D721Med (cell line): ENCODE measurements at places on chromosomes 4 and X.

DNA sequence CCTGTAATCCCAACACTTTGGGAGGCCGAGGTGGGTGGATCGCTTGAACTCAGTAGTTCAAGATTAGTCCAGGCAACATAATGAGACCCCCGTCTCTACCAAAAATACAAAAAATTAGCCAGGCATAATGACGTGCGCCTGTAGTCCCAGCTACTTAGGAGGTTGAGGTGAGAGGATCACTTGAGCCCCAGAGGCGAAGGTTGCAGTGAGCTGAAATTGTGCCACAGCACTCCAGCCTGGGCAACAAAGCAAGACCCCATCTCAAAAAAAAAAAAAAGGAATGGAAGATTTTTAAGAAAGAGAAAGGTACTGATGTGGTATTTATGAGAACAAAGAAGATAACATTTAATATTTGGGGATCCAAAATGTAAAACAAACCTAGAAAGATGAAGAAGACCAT lies 27.0 kb upstream of the NMU start:
- DNase-seq, result no peak

DNA sequence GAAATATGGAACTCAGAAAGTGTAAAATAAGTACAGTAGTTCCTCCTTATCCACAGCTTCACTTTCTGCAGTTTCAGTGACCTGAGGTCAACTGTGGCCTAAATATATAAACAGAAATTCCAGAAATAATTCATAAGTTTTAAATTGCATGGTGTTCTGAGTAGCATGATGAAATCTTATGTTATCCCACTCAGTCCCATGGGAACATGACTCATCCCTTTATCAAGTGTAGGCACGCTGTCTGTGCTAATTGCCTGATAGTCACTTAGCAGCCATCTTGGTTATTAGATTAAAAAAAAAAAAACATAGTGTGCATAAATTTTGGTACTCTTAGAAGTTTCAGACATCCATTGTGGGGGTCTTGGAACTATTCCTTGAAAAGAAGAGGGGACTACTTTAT lies 983.4 kb upstream of the ADGRL3 start:
- DNase-seq, result no peak

DNA sequence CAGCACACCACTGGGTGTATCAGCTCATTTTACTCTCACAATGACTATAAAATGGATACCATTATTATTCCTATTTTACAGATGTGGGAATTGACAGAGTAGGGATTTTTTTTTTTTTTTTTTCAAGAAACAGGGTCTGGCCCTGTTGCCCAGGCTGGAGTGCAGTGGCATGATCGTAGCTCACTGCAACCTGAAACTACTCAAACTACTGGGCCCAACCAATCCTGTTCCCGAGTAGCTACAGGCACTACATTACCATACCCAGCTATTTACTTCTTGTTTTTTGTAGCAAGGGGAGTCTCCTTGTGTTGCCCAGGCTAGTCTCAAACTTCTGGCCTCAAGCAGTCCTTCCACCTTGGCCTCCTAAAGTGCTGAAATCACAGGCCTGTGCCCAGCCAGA lies 95.2 kb downstream of the LARP7 start:
- no peak for DNase-seq

DNA sequence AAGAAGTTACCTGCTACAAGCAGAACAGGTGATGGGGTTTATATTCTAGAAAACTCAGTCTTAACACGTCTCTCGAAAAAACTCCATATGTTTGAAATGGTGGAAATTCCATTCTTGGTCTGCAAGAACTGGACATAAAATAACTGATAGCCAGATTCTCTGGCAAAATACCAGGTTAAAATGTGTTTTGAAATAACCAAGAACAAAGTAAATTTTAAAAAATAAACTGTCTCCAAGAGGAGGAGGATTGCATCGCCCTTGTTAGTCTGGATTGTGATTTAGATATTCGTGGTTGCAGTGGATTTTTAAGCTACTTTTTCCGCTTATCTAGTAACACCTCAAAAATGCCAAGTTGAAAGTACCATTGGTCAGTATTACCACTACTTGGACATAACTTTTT lies 40.8 kb downstream of the CENPU start:
- DNase-seq, result no peak

DNA sequence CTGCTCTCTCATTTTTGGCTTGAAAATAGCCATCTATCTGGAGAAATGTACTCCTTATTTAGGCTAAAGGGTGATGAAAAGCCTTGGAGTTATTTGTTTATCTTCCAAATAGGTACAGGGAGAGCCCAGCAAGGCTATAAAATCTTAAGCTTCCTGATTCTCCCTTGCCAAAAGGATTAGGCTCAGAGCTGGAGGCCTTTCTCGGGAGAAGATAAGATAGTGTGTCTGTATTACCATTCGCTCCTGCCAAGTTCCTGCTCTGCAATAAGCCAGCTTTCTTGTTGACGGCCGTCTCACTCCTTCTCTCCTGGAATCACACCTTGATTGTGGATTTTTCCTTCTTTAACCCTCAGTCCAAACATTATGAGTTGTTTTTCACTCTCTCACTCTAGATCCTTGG lies 171.8 kb upstream of the TTC29 start:
- DNase-seq, result no peak

DNA sequence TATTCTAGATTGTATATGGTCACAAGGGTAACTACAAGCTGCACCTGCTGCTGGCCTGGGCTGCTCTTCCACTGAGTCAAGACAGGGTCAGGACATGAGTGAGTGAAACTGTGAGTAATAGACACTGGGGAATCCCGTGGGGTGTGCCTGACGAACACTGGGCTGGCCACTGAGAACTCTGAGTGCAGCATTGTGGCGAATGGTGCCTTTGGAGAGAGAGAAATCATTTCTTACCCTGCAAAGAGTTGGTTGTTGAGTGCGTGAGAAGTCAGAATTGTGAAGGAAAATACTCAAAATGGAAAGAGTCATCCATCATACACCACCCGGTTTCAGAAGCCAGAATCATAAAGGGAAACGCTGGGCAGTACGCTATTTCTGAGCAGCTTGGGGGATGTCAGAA lies 43.1 kb upstream of the LSM6 start:
- DNase-seq, result no peak

GRCh38 chr4:13483768-13484121 lies 395 bp downstream of the RAB28 start:
- DNase-seq, result no peak

DNA sequence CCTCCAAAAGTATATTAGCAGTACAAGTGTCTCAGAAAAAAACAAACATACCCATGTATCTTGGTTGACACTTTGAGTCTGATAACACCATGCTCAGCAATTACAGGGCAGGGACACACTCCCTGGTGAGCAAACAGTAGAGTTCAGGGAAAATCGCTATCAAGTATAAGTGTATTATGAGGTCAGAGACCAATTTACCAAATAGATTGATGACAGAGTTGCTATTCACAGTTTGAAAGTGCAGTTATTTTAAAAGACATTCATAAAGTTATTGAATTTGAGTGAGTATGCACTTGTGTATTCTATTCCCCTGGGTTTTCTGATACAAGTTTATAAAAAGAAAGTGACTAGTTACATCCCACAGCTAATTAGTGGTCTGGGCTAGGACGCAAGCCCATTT lies 10.2 kb upstream of the LONRF3 start:
- DNase-seq, result no peak
